ENCODE measurements at places on chromosomes 6 and 20. TPM values are rescaled to one million over a fixed set of nuclear protein-coding genes. Genes with fewer than 3 reads are reported as not detected.

Gene SLC22A2
- total RNA-seq: not detected

Gene OR12D1
- not detected for total RNA-seq

- DNase-seq: no peak
These were observed 11.7 kb downstream of the ARFGEF2 start for GRCh38 chr20:48933017-48933766.

Gene ID1
- total RNA-seq: 26.5 TPM

- peak; percentile 24 for DNase-seq
These were observed 531.3 kb upstream of the JAG1 start for GRCh38 chr20:11204926-11205768.

Gene MRPS18B
- total RNA-seq: 33.0 TPM

DNA sequence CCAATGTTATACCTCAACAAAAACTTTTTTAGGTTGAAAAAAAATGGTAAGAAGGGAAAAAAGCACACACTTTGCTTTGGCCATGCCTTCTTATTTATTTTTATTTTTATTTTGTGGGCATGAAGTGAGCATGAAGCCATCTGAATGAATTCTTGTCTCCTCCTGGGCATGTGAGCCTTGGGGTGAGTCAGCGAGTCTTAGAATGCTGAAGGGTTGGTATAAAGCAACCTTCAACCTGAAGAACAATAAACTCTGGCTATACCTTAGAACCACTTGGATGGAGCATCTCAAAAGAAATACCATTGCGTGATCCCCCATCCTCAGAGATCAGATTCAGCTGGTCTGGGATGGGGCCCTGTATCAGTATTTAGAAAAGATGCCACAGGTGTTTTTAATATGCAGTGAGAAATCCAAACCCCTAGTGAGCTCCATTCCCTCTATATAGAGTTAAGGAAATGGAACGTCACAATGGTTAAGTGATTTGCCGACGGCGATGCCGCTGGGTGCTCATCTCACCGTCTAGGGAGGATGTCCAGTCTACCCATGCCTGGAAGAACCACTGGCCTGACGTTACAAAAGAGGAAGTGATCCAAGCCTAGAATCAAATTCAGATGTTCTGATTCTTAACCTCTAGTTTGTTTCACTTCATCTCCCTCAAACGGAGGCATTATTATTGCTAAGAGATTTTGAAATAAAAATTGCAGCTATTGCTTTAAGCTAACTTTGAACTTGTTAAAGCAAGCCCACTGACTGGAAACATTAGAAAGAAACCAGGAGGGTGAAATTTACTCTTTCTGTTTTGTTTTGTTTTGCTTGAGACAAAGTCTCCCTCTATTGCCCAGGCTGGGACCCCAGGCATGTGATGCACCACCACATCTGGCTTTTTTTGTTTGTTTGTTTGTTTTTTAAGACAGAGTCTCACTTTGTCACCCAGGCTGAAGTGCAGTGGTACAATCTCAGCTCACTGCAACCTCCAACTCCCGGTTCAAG is 67.1 kb downstream of the EDN1 start:
- DNase-seq: no peak

Gene PERP
- 3.2 TPM for total RNA-seq

Gene FAM83C
- not detected for total RNA-seq

- DNase-seq: no peak
These were observed 7.8 kb upstream of the BPIFB1 start for GRCh38 chr20:33275215-33275614.

DNA sequence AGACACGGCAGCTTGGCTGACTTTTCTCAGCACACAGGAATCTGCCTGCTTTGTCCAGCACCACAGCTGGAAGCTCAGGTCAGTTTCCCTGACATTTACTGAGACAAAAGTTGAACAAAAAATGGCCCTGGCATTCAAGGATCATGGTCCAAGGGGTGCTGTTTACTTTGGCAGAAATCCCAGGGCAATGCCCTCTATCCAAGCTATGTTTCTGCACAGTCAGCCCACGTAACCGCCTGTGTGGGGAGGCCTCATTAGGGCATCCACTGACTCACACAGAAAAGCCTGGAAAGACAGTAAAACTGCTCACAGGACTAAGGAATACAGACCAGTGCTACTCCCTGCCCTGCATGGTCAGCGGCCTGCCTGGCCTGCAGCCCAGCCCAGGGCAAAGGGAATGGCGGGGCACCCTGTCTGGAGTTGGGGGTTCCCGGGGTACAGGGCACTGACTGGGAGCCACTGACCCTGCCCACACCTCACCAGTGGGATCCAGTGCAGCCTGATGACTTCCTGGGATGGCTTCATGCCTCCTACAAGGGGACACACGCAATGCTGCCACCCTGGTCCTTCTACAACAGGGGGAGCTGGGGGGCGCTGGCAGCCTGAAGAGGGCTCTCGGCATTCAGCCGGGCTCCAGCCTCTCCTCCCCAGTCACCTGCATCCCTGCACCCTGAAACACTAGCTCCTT is 77.1 kb downstream of the NINL start:
- DNase-seq: no peak

Gene PHF1
- 109 TPM for total RNA-seq

Gene GTSF1L
- total RNA-seq: not detected

DNA sequence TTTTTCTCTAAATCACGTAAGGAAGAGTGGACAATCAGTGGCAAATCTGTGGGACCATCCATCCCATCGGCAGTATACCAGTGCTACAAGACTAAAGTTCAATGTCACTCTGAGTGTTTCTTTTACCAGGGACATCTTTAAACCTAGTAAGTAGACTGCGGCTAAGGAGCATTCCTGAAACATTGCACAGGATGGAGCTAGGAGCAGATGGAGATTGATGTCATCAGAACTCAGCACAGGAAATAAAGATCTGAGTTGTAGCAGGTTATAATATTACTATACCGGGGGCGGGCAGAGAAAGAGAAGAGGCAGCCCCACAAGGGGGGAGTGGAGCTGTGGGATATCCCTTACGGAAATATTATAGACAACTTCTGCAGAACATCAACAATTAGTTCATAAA is 162.1 kb downstream of the MTFR2 start:
- no peak for DNase-seq

- no peak for DNase-seq
These were observed 7.0 kb downstream of the MUC21 start for GRCh38 chr6:30990422-30991086.

DNA sequence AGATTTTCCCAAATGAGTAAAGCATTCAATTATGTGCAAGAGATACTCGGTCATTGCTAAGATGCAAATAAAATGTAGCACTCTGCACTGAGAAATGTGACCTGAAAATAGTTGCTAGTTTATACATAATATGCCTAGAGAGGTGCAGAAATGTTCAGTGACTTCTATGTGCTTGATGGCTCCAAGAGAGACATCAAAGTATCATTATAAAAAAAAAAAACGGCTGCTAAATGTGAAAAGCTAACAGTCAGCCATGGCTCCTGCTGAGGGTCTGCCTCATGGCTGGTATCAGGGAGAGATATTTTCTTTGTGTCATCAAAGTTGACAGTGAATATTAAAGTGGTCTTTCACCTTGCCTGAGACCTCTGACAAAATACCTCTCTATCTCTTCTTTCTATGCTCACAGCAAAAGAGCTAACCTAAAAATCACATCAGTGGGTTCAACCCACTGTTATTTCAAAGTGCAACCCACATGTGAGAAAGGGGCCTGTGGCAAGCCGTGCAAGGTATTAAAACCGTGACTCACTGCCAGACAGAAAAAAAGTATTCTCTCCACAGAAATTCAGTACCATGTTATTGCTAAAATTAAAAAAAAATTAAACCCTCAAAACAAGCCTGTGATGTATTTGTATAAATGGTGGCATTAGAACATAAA is 259.0 kb downstream of the HIVEP2 start:
- no peak for DNase-seq

Gene ESR1
- 2.3 TPM for total RNA-seq

GRCh38 chr6:148827416-148828045 is 80.7 kb downstream of the UST start:
- no peak for DNase-seq

Gene PRICKLE4
- 6.1 TPM for total RNA-seq

Gene MLN
- total RNA-seq: not detected

DNA sequence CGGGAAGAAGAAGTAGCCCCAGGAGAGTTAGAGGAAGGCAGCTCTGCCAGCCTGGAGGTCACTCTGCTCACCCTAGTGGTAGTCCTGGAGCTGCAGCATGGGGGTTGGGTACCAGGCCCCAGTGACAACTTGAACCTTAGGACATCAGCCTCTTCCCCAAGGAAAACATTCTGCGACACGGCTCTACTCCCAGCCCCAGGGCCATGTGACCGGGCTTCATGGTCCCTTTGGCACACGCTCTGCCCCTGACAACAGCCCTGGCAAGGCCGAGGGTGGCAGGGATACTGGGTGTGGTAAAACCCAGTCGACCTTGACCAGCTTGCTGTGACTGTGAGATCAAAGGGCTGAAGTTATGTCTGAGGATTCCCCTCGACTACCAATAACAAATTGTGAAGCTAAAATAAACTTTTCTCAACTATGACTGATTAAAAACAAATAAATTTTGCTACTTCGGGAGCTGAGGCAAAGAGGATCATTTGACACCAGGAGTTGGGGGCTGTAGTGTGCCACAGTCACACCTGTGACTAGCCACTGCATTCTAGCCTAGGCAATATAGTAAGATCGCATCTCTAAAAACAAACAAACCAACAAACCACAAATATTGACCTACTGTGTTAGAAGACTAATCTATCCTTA is 24.4 kb upstream of the ARID1B start:
- no peak for DNase-seq

Gene CD2AP
- total RNA-seq: 14.4 TPM
